ENCODE measurements at places on chromosomes 3 and 15. TPM values are rescaled to one million over a fixed set of nuclear protein-coding genes. Genes with fewer than 3 reads are reported as not detected.

DNA sequence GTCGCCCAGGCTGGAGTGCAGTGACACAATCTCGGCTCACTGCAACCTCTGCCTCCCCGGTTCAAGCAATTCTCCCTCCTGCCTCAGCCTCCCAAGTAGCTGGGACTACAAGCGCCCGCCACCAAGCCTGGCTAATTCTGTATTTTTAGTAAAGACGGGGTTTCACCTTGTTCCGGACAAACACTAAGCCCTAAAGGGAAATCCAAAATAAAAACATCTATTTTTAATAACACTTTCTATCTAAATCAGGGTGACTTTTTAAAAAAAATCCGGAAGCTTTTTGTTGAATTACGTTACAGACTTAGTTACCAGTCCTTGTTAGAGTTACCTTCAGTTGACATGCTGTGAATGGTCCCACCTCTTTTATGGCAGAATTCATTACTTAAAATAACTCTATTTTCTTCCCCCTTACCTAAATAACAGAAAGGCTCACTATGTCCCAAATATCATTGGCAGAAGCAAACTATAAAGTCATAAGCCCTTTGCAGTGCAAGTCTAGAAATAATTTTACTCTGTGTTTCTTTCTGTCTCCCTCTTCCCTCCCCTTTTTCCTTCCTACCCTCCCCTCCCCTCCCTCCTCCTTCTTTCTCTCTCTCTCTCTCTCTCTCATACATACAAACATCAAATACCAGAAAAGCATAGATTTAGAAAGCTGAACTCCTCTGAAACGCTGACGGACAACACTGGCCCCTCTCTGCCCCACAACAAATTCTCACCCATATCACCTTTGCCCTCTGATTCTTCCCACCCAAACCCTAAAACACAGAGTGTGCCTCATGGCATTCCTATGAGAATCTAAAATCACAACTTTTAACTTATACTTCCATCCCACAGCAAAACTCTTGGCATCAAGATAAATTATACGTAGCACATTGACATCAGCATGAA lies 18.3 kb downstream of the THBS1 start:
- no peak for DNase-seq

DNA sequence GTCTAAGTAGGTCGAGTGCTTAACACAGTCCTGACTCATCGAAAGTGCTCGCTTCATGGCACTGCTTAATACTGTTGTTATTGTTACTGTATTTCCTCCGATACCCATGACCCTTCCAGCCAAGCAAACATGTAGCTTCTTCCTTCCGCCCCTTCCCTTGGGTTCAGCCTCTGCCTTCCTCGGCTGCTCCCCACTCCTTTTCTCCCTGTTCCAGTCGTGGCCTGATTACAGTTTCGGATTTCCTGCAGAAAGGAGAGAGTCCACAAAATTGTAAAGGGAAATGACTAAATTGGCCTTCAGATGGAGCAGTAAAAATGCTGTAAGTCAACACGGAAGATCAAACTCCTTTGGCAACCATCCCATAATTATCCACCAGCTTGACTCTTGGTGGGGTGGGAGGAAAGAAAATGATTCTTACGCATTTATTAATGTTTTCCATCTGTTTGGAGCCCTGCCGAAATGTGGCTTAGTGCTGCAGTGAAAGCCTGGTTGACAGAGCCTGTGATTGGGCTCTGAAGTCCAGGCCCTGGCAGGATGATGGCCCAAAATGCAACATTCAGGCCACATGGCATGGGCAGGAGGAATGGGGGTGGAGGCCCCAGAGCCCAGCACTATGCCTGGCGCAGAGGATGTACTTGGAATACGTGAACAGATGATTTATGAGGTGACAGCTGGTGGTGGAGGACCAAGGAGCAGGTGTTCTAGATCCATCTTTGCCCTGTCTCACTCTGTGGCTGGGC lies 37.6 kb downstream of the FAM3D start:
- peak; percentile 93 for DNase-seq

The TOP2B gene
- polyA plus RNA-seq: 168 TPM

The ZNF662 gene
- polyA plus RNA-seq: 18.0 TPM

DNA sequence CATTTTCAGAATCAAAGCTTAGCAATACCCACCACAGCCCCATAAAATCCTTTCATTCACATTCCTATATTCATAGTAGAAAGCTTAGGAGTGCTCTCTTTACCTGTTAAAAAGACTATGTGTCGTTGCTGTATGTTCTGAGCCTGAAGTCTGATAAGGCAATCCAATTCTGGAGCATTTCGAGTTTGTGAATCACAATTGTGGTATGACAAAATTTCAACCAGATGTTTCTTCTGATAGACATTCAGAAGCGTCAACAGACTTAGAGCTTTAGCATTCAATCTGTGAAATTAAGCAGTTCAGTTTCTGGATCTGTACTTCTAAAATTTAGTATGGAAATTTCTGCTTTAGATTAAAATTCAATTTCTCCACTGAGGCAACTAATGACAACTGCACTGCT lies 58.3 kb downstream of the TASOR start:
- peak; percentile 6 for DNase-seq

The KIAA1143 gene
- polyA plus RNA-seq: 43.2 TPM

DNA sequence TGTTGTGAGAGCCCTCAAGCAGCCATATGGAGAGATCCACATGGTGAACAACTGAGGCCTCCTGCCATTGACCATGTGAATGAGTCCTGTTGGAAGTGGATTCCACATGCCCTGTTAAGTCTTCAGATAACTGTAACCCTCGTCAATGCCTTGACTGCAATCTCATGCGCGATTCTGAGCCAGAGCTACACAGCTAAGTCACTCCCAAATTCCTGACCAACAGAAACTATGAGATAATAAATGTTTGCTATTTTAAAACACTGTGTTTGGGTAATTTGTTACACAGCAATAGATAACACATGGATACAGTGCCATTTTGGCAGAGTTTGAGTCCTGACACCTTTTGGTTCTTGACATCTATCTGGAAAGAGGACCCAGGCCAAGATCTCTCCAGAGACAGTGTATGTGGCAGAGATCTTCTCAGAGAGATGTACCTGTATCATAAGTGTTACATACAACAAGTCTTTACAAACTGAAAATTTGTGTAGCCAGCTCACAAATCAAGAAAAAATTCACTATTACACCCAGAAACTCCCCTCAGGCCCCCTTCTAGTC lies 34.5 kb upstream of the BNC1 start:
- no peak for DNase-seq

DNA sequence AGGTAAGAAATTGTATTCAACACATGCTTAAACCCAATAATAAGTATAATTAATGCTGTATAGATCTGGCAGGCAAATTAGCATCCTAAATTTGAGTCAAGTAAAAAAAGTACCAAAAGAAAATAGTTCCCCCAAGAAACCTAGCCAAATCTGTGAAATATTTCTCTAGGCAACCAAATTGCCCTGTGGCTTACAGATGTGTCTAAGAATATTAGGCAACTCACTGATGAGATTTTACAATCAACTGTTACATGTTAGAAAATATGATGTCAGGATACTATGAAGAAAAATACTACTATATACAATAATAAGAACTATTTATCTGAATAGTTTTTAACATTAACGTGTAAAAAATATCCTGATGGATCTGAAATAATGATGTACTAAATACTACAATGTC lies 397.1 kb downstream of the TIGIT start:
- DNase-seq: no peak

DNA sequence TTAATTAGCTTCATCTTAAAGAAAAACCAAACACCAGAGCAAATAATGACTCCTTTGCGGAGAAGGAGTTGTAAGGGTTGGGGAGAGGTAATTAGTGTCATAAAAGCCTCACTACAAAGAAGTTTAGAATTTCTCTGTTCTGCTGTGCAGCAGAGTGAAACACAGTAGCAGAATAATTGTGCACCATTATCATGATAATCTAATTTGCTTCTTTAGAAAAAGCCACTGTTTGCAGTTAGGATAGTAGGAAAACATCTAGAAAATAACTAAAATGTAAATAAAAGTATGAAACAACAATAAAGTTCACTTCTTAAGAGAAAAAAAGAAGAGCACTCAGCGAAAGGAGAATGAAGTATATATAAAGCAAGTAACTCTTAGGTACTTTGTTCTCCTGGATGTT lies 5.5 kb downstream of the SHOX2 start:
- DNase-seq: no peak

The CFAP44 gene
- polyA plus RNA-seq: 14.0 TPM

GRCh38 chr3:155701882-155702465 lies 42.9 kb downstream of the PLCH1 start:
- DNase-seq: peak; percentile 57

DNA sequence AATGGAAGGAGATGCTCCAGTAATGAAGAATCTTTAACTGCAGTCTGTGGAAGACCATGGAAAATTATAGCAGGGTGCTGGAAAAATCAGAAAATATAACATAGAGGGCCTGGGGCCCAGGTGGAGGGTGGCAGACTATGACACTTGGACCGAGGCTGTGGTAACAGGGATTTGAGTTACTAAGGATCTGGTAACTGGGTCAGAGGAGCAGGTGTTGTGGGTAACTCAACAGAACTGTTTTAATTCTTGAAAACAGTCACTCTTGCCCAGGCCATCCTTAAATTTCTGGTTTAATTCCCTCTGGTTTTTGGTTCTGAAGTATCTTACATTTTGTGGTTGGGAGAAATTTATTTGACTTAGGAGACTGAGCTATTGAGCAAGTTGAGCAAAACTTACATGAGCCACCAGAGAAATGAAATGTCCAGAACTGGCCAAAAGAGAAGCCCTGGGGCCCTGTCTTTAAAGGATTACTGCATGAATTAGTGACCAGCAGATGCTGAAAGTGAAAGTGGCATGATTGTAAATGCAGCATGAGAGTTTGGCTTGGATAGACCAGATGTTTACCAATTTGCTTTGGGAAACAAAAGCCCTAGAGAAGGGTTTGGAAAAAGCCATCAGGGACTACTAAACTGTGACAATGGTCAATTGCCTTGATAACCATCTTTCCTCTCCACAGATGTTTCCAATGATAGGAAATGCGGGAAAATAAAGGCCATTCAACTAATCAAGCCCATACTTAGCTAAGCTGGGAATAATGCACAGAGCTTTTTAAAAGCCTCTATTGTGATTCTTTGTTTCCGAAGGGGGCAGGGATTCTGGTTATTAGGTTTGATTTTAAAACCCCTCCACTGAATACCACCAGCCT lies 374.9 kb upstream of the TGFBR2 start:
- no peak for DNase-seq

The LXN gene
- polyA plus RNA-seq: 26.4 TPM

- DNase-seq: no peak
Measured at GRCh38 chr3:194198938-194199337, 63.0 kb downstream of the HES1 start.

- no peak for DNase-seq
Measured at GRCh38 chr15:96619174-96619573, 288.7 kb downstream of the NR2F2 start.

The RYK gene
- polyA plus RNA-seq: 69.4 TPM

Measured in muscle of arm (tissue), 14 donors.